Natural killer cell (primary cell): ENCODE measurements at places on chromosomes 12 and 14.

DNA sequence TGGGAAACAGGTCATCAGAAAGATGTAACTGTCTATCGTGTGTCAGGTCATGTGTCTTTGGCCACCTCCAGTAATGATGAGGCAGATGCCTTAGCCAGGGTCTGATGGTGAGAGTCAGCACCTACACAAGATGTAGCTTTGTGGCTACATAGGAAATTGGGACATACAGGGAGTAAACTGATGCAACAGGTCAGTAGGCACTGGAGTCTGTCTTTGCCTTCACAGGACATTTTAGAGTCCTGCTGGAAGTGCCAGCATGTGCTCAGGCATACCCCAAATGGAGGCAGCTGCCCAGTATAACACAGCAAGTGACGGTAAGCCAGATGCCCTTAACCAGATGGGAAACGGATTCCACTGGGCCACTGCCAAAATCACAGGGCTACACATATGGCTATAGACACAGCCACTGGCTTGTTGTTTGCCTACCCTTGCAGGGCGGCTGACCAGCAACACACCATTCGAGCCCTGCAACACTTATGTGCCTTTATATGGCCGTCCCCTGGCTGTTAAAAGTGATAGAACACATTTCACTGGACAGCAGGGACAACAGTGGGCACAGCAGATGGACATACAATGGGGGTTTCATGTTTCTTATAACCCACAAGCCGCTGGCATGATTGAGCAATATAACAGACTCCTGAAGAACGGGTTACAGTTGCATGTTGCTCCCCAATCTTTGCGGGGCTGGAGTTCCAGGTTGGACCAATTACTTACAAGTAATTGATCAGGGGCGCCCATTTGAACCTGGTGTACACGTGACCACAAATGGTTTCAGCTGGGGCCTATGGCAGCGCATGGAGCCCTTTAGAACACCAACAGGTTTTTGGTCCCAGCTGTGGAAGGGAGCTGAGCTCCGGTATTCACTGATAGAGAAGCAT is 12.9 kb upstream of the RNASE12 start:
- no peak for DNase-seq

- DNase-seq, result no peak
Observed at GRCh38 chr12:24418157-24418556, 468.7 kb upstream of the SOX5 start.

DNA sequence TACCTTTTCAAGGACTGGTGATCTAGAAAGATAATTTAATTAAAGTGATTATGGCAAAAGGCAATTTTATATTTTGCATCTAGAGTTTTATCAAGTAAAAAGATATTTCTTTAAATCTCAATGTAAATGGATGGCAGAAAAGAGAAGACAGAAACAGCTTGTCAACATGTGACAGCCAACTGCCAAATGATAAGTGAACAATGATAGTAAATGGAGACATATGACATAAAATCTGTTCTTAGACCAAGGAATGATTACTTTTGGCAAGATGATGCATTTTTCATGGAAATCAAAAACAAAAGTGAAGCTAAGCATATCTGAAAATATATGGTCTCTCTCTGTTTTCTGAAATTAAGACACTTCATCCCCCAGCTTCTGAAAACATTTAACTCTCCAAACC is 1730.7 kb upstream of the FLRT2 start:
- DNase-seq, result no peak

DNA sequence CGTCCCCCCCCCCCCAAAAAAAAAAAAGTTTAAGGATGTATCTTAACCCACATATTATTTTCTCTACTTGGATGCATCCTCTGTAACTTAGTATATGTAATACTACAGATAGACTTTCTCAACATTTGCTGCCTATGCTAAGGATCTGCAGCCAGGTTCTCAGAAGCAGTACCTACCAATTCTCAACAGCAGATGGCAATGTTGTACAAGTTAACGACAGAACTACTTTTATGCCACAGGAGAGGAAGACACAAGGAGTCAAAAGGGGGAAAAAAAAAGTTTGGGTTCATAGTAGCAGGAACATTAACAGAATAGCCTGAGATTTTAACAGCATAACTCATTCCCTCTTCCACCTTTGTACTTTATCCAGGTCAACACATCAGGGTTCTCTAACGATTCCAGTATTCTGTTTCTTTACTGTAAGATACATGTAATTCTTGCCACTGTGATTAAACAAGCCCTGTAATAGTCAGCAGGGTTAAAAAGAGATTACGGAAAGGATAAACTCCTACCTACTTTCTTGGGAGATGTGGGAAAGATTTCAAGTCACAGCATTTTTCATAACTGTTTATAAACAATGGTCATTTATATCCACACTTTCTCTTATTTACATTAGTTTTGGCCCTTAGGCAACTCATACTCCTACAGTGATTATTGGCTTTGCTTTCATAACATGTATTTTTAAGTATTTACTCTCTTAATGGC is 5.7 kb upstream of the NEK9 start:
- DNase-seq, result no peak

- no peak for DNase-seq
Observed at GRCh38 chr12:46210873-46211439, 57.9 kb downstream of the SLC38A1 start.
